Stimulated activated CD4-positive, alpha-beta T cell treated with anti-CD3 and anti-CD28 coated beads, Interleukin-4, amount 100 ng/mL, for 4 hours (primary cell): ENCODE measurements at places on chromosomes 6 and 20.

DNA sequence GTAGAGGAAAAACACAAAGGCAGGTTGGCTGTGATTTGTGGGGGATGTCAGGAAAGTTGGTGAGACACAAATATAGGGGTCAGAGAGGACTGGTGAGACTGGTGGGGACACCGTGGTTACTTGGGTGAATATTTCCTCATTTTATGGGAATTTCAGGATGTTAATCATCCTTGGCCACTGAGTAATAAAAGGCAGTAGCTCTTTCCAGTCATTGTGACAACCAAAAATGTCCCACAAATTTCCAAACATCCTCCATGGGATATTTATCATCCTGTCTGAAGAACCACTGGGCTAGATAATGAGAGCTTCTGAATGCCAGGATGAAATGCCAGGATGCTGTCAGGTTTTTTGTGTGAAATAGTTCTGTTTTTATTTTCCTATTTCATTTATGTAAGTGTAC is 374.1 kb downstream of the CD109 start:
- no peak for DNase-seq

- no peak for DNase-seq
Measured at GRCh38 chr20:32493356-32493755, 91.8 kb downstream of the NOL4L start.

GRCh38 chr6:105569706-105570105 is 166.8 kb upstream of the PREP start:
- no peak for DNase-seq

DNA sequence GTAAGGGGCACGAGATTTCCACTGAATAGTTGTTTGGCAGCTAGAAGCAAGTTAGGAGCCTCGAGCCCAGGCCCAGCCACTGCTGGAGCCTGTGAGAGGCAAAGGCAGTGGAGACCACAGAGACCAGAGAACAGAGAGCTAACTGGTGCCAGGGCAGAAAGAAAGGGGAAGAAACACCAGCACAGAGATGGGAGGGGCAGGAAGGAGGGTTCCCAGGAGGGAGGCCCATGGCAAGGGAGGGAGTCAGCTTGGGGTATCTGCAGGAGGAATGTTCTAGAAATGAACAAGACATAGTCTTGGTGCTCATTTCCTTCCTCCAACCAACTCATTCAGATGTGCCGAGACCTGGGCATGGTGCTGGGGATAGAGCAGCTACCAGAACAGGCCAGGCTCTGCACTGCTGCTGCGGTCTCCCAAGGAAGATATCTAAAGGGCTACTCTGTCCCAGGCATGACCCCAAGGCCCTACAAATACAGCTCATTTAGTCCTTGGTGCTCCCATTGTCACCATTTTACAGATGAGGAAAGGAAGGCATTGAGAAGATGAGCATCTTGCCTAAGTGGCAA is 10.7 kb downstream of the ANGPT4 start:
- no peak for DNase-seq

DNA sequence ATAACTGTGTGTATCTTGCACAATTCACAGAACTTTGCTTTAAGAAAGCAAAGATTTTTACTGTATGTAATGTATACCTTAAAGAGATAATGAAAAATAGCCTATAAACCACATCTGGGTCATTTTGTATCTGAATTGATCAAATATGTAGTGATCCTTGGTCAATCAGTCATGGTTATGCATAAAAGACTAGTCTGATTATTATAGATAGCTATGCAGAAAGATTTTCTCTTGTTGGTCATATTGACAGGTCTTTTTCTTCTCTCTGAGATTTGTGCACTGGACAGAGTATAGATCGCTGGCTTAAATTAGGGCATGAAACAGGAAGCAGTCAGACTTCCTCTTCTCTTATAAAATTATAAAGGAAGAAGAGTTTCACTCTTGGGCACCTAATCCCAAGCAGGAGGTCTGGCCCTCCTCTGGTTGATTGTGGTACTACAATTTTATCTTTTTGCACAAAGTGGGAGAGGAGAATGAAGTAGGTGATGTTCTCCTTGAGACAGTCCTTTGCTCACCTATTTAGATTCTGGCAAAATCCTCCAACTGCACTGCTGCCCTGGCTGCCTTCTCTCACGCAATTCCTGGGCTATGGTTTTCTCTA is 380.9 kb upstream of the RGS17 start:
- no peak for DNase-seq

DNA sequence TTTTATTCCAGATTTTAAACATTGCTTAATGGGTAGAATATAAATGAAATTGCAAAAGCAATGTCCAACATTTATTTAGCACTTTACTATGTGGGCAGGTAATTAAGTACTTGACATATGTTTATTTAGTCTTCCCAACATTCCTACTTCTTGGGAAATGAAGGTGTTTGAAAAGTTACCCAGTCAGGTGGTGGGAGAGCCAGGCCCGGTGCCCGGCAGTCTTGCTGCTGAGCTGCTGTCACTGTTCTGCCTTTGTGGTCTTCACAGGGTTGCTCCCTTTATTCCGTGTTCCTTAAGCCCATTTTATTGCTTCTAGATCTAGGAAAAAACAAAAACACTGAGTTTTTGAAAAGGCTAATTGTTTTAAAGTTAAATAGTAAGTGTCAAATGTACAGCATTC is 42.6 kb upstream of the TULP4 start:
- no peak for DNase-seq

DNA sequence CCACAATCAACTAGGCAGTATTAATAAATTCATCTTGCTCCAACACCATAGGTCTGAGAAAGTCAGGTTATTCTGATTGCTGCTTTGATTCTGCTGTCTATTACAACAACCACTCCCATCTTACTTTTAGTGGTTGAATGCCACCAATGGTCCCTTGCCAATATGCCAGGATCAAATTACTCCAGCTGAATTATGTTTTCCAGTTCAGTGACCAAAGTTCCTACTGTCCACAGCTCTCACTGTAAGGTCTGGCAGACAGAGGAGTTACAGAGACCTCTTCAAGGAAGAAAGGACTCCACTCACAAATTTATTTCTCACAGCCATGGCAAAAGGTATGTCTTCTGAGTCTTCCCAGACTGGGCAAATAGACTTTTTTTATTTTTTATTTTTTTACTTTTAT is 557.0 kb downstream of the HAO1 start:
- no peak for DNase-seq

GRCh38 chr6:114267897-114268296 is 74.9 kb downstream of the HS3ST5 start:
- DNase-seq, result no peak

DNA sequence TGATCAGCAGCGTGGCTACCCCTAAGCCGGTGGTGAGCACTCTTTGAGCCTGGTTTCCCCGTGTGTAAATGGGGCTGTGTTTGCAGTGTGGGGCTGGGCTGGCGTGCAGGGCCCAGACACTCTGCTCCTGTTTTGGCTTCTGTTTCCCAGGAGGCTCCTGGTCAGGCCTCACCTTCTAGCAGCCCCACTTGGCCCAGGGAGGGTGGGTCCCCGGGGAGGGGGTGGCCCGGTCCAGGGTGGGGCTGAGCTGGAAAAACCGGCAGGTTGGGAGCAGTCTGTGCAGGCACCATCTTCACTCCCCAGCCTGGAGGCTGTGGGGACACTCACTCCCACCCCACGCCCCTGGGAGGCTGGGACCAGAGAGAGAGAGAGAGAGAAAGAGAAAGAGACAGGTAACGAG is 25.3 kb downstream of the CEBPB start:
- no peak for DNase-seq

DNA sequence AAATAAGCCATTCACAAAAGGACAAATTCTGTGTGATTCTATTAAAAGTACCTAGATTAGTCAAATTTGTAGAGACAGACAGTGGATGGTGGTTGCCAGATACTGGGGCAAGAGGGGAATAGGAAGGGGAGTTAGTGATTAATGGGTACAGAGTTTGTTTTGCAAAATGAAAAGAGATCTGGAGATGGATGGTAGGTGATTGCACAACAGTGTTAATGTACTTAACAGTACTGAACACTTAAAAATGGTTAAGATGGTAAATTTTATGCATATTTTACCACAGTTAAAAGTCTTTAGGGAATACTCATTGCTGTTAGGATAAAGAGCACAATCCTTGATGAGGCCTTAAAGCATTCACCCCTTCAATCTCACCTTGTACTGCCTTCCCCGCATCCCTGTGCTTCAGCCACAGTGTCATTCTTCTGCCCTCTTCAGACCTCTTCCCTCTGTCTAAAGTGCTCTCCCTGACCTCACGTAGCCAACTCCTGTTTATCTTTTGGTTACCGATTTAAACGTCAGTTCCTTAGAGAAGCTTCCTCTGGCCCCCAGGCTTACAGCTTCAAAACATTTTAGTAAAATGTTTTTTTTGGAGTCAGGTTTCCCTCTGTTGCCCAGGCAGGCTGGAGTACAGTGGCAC is 11.8 kb downstream of the PSMF1 start:
- no peak for DNase-seq

- peak; percentile 65 for DNase-seq
Measured at GRCh38 chr20:35207950-35208611, 18.4 kb upstream of the MMP24 start.

- DNase-seq, result no peak
Measured at GRCh38 chr6:13709689-13710551, 1.7 kb downstream of the RANBP9 start.

DNA sequence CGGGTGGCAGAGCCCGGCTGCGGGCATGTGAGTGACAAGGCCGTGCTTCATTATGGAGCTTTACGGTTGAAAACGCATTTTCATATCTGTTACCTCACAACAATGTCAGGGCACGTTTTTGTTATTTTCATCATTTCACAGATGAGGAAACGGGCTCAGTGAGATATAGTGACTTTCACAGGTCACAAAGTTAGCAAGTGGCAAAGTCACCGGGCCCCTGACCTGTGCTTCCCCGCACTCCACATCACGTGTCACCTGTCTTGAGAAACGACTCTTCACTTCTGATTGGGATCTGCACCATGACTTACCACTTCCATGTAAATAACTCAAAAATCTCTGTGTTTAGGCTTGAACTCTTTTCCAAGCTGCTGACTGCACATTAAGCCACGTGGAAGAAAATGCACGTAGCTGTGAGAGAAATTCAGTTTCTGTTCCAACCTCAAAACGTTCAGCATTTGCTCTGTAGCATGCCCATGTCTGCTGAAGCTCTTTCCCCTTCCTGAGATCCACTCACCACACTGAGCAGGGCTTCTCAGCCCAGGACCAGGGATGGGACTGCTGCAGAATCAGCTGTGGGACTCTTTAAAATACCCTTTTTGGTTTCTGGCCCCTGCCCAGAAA is 107.2 kb downstream of the ARMC2 start:
- no peak for DNase-seq

GRCh38 chr20:19693508-19693907 is 64.5 kb upstream of the RIN2 start:
- no peak for DNase-seq

DNA sequence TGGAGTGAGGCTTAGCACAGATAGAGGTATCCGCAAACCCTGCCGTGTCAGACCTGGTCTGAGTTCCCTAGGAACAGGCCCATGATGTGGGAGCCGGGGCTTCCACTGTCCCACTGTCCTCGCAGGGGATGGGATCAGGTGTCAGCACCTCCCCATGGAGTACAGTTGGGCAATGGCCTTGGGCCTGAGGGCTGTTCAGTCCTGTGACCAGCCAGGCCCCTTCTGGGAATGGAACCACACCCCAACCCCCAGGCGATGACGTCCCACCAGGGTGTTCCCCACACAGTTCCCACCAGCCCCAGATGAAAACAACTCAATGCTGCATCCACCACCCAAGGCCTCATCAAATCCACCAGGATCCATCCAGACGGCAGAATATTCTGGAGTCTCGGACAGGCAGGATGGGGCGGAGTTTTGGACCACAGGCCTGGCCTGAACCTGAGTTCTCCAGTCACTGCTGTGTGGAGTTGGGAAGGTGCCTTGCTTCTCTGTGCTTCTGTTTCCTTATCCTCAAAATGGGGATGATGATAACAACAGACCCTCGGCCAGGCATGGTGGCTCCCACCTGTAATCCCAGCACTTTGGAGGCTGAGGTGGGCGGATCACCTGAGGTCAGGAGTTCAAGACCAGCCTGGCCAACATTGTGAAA is 62.2 kb downstream of the UBE2V1 start:
- DNase-seq, result no peak

- no peak for DNase-seq
Measured at GRCh38 chr20:12570371-12570770, 438.4 kb upstream of the SPTLC3 start.

- no peak for DNase-seq
Measured at GRCh38 chr6:27176096-27176495, 71.4 kb upstream of the PRSS16 start.

- no peak for DNase-seq
Measured at GRCh38 chr20:14721926-14722452, 384.6 kb upstream of the FLRT3 start.

- no peak for DNase-seq
Measured at GRCh38 chr6:24051942-24052589, 73.9 kb upstream of the NRSN1 start.

GRCh38 chr6:15434263-15434662 is 188.4 kb downstream of the JARID2 start:
- DNase-seq, result no peak

- DNase-seq, result no peak
Measured at GRCh38 chr6:117078624-117079023, 186.7 kb upstream of the VGLL2 start.

- DNase-seq, result no peak
Measured at GRCh38 chr6:25013246-25013645, 77.5 kb upstream of the RIPOR2 start.

GRCh38 chr6:157635388-157636244 is 187.4 kb upstream of the SNX9 start:
- no peak for DNase-seq

- DNase-seq, result no peak
Measured at GRCh38 chr6:47303861-47304260, 5.8 kb downstream of the TNFRSF21 start.

- no peak for DNase-seq
Measured at GRCh38 chr20:54822386-54822785, 347.0 kb downstream of the DOK5 start.

GRCh38 chr20:13229538-13229937 is 8.5 kb downstream of the ISM1 start:
- no peak for DNase-seq

- DNase-seq, result no peak
Measured at GRCh38 chr6:141550471-141550870, 582.3 kb upstream of the GJE1 start.

- no peak for DNase-seq
Measured at GRCh38 chr6:150615967-150616366, 16.3 kb downstream of the PLEKHG1 start.

DNA sequence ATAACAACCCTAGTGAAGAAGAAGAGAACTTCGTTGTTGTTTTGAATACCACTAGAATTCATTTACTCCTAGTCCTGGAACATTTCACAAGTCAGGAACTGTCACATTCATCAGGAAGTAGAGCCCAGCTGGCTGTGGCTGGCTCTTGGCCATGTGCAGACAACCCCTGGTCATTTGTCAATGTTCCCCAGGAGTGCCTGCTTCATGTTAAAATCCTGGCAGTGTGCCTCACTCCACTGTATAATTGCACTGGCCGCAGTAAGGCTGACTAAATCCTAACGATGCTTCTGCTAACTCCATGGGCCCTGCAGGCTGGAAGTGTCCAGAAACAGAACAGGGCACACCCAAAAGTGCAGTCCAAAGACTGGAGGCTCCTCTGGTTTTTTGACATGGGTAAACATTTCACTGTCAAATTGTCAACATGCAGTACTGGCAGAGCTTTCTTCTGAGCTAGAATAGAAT is 41.5 kb upstream of the ADGRF1 start:
- DNase-seq, result no peak

- no peak for DNase-seq
Measured at GRCh38 chr20:13402171-13402760, 181.2 kb downstream of the ISM1 start.
